ENCODE measurements at places on chromosomes 6 and 20.

- H3K27ac ChIP-seq: no peak overlapping the region
- no peaks in the 10 kb centered on the region for H3K27me3 ChIP-seq
- no peak overlapping the region for H3K4me3 ChIP-seq
- no peak for DNase-seq
- H3K4me1 ChIP-seq: no peaks in the 10 kb centered on the region
These were observed 26.4 kb downstream of the ABHD12 start for GRCh38 chr20:25364180-25364788.

GRCh38 chr6:119116712-119117281 is 38.3 kb upstream of the FAM184A start:
- no peak overlapping the region for H3K27ac ChIP-seq
- no peak overlapping the region for H3K4me3 ChIP-seq
- H3K4me1 ChIP-seq: peaks cover 8% of the 10 kb centered on the region

GRCh38 chr6:9523462-9523861 is 891.4 kb downstream of the TFAP2A start:
- no peak overlapping the region for H3K27ac ChIP-seq
- no peaks in the 10 kb centered on the region for H3K27me3 ChIP-seq
- DNase-seq: no peak
- H3K36me3 ChIP-seq: no peaks in the 10 kb centered on the region
- H3K4me3 ChIP-seq: no peak overlapping the region

DNA sequence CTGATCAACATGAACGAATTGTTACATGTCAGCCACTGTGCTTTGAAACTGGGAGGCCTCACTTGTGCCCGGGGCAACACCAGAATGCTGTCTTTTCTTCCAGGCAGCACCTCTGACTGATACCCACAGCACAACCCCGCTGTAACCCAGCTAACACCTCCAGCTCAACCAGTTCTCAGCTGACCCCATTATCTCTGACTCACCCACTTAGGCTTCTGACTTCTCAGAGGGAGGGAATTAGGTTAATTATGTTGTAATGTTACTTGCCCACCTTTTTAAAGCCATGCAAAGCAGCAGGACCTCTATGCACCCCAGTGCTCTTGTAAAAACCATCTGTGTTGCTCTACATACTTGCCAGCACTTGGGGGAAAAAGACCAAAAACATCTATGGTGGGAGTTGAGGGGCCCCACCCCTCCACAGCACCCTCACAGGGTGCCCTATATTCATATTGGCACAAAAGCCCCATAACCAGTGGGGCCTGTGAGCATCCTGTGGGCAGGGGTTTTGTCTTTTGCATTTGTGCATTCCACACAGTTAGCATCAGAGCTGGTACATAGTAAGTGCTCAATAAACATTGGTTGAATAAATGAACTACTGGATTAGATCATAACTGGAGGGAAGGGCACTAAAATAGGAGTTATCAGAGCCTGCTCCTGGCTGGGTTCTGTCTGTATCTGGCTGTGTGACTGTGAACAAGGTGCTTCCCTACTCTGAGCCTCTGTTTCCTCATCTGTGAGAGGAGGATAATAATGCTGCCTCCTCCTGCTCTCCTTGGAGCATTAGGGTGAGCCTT is 22.3 kb downstream of the BNIP5 start:
- DNase-seq: no peak
- peaks cover 27% of the 10 kb centered on the region for H3K27me3 ChIP-seq
- no peak overlapping the region for H3K4me3 ChIP-seq
- H3K27ac ChIP-seq: no peak overlapping the region
- no peaks in the 10 kb centered on the region for H3K36me3 ChIP-seq

DNA sequence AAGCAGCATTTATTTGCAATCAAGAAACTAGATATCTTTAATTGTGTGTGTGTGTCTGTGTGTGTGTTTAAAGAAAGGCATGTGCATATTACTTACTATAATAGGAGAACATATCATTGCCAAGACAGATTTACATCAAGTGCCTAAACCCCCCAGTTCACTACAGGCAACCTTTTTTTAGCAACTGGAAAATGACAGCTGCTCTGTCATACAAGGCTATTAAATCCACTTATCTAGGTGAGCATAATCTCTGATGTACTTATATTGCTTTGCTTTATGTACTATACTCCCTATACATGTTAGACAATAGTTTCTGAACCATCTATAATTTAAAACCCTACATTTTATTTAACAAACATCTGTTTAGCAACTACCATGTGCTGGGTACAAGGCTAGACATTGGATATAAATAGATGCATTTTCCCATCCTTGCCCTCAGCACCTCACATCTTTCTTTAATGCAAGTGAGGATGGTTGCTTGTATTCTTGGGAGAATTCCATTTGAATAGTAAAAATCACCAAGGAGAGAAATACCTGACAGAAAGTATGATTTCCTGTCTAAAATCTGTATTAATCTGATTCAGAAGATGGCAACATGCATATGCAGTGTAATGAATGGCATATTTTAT is 398.3 kb downstream of the LAMA2 start:
- no peak for DNase-seq
- no peak overlapping the region for H3K4me3 ChIP-seq
- peaks cover 10% of the 10 kb centered on the region for H3K4me1 ChIP-seq
- H3K27me3 ChIP-seq: no peaks in the 10 kb centered on the region
- no peaks in the 10 kb centered on the region for H3K36me3 ChIP-seq

- H3K36me3 ChIP-seq: no peaks in the 10 kb centered on the region
- peak; percentile 66 for DNase-seq
- peaks cover 62% of the 10 kb centered on the region for H3K4me1 ChIP-seq
These were observed 141.2 kb downstream of the JARID2 start for GRCh38 chr6:15387118-15387517.
